Neural crest cell (in vitro differentiated cells): ENCODE measurements at places on chromosomes 13 and 19.
A peak's percentile ranks its signal among the peaks of the same experiment; 100 is the strongest.

GRCh38 chr19:46721269-46722003 lies 4.5 kb upstream of the PRKD2 start:
- no peak overlapping the region for H3K27ac ChIP-seq
- H3K4me1 ChIP-seq: peaks cover 10% of the 10 kb centered on the region
- peak overlapping the region; percentile 23 for H3K4me3 ChIP-seq
- peaks cover 2% of the 10 kb centered on the region for H3K27me3 ChIP-seq

GRCh38 chr19:15291089-15291488 lies 41.2 kb downstream of the BRD4 start:
- no peaks in the 10 kb centered on the region for H3K36me3 ChIP-seq
- H3K27me3 ChIP-seq: no peaks in the 10 kb centered on the region
- no peak overlapping the region for H3K4me3 ChIP-seq

DNA sequence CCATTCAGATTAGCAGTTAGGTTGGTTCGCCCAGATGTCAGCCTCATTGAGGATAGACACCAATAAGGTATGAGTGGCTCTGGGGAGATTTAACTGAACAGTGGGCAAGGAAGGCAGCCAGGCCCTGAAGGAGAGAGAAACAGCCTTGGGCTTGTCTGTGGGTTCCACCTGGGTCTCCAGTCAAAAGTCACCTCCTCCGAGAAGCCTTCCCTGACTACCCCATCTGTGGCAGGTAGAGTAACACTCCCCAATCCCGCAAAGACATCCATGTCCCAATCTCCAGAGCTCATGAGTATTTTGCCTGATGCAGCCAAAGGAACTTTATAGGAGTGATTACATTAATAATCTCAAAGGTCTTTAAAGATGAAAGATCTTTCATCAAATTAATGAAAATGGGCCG lies 8.0 kb upstream of the YJU2 start:
- no peak overlapping the region for H3K4me3 ChIP-seq
- H3K4me1 ChIP-seq: peaks cover 9% of the 10 kb centered on the region
- peaks cover 24% of the 10 kb centered on the region for H3K27me3 ChIP-seq
- no peak for DNase-seq
- no peaks in the 10 kb centered on the region for H3K36me3 ChIP-seq

DNA sequence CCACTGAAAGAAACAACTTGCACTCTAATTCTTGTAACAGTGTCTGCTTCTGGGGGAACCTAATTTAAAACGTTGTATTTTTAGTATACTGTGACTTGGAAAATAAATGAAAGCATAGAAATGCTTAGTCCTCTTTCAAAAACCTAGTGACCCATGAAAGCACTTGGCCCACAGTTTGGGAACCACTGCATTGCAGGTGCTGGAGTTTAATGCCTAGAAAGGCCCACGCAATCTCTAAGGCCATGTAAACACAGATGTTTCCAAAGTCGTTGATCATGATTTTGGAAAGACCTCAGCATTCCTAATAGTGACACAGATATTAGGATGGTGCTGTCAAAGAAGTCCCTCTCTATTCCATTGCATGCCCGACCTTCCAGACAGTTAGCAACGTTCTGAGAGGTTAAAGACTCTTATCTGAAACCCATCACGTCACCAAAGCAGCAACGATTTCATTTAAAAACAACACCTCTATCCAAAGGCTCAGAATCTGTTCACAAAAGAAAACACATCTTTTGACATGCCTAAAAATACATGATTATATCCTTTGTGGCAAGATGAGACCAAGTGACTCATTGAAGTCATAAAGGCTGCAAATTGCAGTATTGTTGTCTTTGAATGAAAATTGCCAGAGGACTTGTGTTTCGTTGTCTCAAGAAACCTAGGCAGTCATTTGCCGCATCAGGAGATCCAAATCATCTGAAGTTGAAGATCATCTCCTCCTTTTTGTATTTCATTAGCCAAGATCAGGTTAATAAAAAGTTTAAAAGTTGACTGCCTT lies 328.0 kb upstream of the ZNF507 start:
- no peak overlapping the region for H3K4me3 ChIP-seq
- H3K27me3 ChIP-seq: no peaks in the 10 kb centered on the region
- H3K27ac ChIP-seq: no peak overlapping the region
- no peak for DNase-seq
- H3K4me1 ChIP-seq: no peaks in the 10 kb centered on the region

- H3K4me3 ChIP-seq: no peak overlapping the region
- H3K4me1 ChIP-seq: no peaks in the 10 kb centered on the region
- no peaks in the 10 kb centered on the region for H3K27me3 ChIP-seq
- H3K36me3 ChIP-seq: peaks cover 16% of the 10 kb centered on the region
- H3K27ac ChIP-seq: no peak overlapping the region
These were observed 144.2 kb upstream of the ZNF91 start for GRCh38 chr19:23539499-23539898.

- no peak for DNase-seq
- H3K4me1 ChIP-seq: no peaks in the 10 kb centered on the region
- H3K36me3 ChIP-seq: no peaks in the 10 kb centered on the region
- H3K27me3 ChIP-seq: no peaks in the 10 kb centered on the region
- H3K27ac ChIP-seq: no peak overlapping the region
These were observed 62.6 kb downstream of the LACC1 start for GRCh38 chr13:43942286-43942685.

GRCh38 chr13:51731759-51732158 lies 72.2 kb downstream of the DHRS12 start:
- H3K4me1 ChIP-seq: peaks cover 25% of the 10 kb centered on the region
- H3K27me3 ChIP-seq: no peaks in the 10 kb centered on the region
- DNase-seq: no peak
- H3K27ac ChIP-seq: no peak overlapping the region
- no peak overlapping the region for H3K4me3 ChIP-seq

DNA sequence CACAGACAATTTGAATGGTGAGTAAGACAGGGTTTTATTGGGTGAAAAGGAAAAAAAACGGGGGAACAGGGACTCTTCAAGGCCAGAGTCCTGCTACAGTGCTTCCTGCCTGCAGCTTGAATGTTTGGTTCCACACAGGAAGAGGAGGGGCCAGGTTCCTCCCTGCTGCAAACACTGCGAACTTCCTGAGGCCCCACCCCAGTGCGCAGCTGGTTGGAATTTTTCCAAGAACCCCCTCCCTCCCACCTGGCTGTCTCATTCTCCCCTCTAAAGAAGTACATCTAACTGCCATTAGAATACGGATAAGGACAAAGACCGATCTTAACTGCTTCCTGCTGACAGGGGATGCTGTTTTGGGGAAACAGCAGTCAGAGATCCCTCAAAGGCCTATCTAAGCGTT lies 184.9 kb downstream of the GGACT start:
- no peak overlapping the region for H3K27ac ChIP-seq
- peaks cover 12% of the 10 kb centered on the region for H3K4me1 ChIP-seq
- H3K27me3 ChIP-seq: no peaks in the 10 kb centered on the region
- H3K36me3 ChIP-seq: peaks cover 54% of the 10 kb centered on the region
- H3K4me3 ChIP-seq: no peak overlapping the region

GRCh38 chr19:3659746-3660112 lies 33.1 kb upstream of the CACTIN start:
- no peak overlapping the region for H3K27ac ChIP-seq
- DNase-seq: no peak
- no peaks in the 10 kb centered on the region for H3K36me3 ChIP-seq
- H3K4me1 ChIP-seq: no peaks in the 10 kb centered on the region
- H3K4me3 ChIP-seq: no peak overlapping the region
- no peaks in the 10 kb centered on the region for H3K27me3 ChIP-seq

GRCh38 chr13:111516712-111517640 lies 196.5 kb downstream of the TEX29 start:
- H3K4me1 ChIP-seq: peaks cover 4% of the 10 kb centered on the region
- DNase-seq: no peak
- H3K4me3 ChIP-seq: no peak overlapping the region
- H3K27me3 ChIP-seq: peaks cover 7% of the 10 kb centered on the region
- no peak overlapping the region for H3K27ac ChIP-seq

DNA sequence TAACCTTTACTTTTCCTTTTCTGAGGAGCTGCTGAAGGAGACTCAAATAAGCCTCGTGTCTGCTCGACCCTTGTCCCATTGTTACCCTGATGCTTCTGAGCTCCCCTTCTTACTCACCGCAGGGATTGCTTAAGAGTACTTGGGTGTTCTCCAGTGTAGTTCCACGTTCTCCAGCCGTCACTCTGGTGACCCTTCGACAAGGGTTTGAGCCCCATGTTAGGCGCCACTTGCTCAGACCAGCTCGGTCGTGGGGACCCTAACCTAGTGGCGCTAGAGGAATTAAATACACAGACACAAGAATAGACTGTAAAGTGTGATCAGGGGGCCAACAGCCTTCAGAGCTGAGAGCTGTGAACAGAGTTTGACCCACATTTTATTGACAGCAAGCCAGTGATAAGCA lies 10.3 kb downstream of the ZNF480 start:
- no peak for DNase-seq
- no peak overlapping the region for H3K4me3 ChIP-seq
- H3K27me3 ChIP-seq: no peaks in the 10 kb centered on the region
- no peak overlapping the region for H3K27ac ChIP-seq

GRCh38 chr13:32284927-32285632 lies 30.1 kb downstream of the ZAR1L start:
- no peaks in the 10 kb centered on the region for H3K27me3 ChIP-seq
- peaks cover 28% of the 10 kb centered on the region for H3K4me1 ChIP-seq
- peak overlapping the region; percentile 1 for H3K27ac ChIP-seq
- H3K36me3 ChIP-seq: no peaks in the 10 kb centered on the region
- no peak overlapping the region for H3K4me3 ChIP-seq
- DNase-seq: no peak

- H3K4me3 ChIP-seq: no peak within 1 kb of the TSS
- no peaks in the 10 kb centered on the region for H3K4me1 ChIP-seq
- no peaks in the 10 kb centered on the region for H3K27me3 ChIP-seq
- no peak for DNase-seq
These were observed at the start of gene ZNF726 for GRCh38 chr19:23914402-23915286. TSS of gene ZNF726 (plus strand) at chr19:23914886. CDS start at chr19:23914995, 109 bp downstream.

DNA sequence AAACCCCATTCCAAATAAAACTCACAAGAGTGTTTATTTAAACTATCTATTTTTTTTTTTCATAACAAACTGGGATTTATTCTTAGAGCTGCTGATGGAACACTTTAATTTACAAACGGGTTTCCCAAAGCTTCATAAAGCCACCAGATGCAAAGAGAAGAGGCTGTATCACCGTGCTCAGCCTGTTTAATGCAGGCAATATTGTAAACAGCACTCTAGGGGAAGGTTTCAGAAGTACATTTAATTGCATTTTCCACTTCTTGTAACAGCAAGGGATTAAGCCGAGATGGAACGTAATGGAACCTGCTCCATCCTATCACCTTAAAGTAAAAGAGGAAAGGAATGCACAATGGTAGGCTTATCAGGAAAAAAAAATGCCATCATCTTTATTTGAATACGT lies 550.6 kb upstream of the ARGLU1 start:
- no peaks in the 10 kb centered on the region for H3K27me3 ChIP-seq
- H3K36me3 ChIP-seq: peaks cover 4% of the 10 kb centered on the region
- peaks cover 4% of the 10 kb centered on the region for H3K4me1 ChIP-seq
- no peak overlapping the region for H3K27ac ChIP-seq

GRCh38 chr19:17703824-17704463 lies 15.3 kb upstream of the MAP1S start:
- H3K27ac ChIP-seq: no peak overlapping the region
- H3K27me3 ChIP-seq: peaks cover 18% of the 10 kb centered on the region
- DNase-seq: peak; percentile 56

DNA sequence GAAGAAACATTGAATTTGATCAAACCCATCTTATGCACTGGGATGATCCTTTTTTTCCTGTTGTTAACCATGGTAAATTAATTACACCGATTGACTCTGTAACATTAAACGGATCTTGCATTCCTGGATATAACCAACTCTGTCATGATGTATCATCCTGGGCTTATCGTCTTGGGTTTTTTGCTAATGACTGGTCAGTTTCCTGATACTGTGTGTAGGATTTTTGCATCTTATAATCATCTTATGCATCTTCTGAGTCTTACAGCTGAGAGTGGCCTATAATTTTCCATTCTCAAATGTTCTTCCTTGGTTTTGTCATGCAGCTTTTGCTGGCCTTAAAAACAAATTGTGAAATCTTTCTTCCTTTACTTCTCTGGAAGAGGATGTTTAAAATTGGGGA lies 12.8 kb downstream of the DCUN1D2 start:
- no peak overlapping the region for H3K4me3 ChIP-seq
- peaks cover 36% of the 10 kb centered on the region for H3K36me3 ChIP-seq
- H3K4me1 ChIP-seq: no peaks in the 10 kb centered on the region
- H3K27ac ChIP-seq: no peak overlapping the region
- no peak for DNase-seq

- H3K4me1 ChIP-seq: peaks cover 40% of the 10 kb centered on the region
- H3K36me3 ChIP-seq: peaks cover 9% of the 10 kb centered on the region
- H3K4me3 ChIP-seq: no peak overlapping the region
- no peaks in the 10 kb centered on the region for H3K27me3 ChIP-seq
- no peak overlapping the region for H3K27ac ChIP-seq
- no peak for DNase-seq
These were observed 91.4 kb downstream of the ATP11A start for GRCh38 chr13:112781287-112781686.

DNA sequence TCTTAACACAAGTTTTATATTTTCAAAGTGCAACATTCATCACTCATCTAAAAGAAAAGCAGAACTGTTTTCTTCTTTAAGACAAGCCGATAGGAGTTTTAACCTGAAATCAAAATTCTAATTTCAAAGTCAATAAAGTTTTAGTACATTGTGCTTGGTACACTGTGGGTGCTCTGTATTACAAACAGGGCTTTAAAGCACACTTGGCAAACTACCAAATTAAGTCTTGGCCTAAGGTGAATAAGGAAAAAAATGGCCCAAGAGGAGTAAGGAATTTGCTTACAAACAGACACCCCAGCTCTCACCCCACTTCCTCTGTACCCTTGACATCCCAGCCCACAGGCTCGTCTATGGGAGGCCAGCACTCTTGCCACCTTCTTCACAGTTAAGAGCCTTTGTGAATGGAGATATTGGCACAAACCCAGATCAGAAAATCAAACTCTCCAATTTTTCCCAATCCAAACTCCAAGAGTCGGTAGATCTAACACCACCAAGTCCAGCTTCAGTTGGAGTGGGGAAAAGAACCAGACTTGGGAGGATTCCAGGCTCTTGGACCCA lies 66.0 kb downstream of the ABCC4 start:
- no peak for DNase-seq
- no peaks in the 10 kb centered on the region for H3K27me3 ChIP-seq
- H3K4me3 ChIP-seq: no peak overlapping the region
- peaks cover 8% of the 10 kb centered on the region for H3K36me3 ChIP-seq
- H3K27ac ChIP-seq: no peak overlapping the region

GRCh38 chr19:6232601-6233055 lies 47.1 kb downstream of the MLLT1 start:
- H3K27ac ChIP-seq: no peak overlapping the region
- H3K4me1 ChIP-seq: peaks cover 43% of the 10 kb centered on the region
- no peak overlapping the region for H3K4me3 ChIP-seq
- H3K27me3 ChIP-seq: no peaks in the 10 kb centered on the region
- peaks cover 4% of the 10 kb centered on the region for H3K36me3 ChIP-seq
- no peak for DNase-seq

DNA sequence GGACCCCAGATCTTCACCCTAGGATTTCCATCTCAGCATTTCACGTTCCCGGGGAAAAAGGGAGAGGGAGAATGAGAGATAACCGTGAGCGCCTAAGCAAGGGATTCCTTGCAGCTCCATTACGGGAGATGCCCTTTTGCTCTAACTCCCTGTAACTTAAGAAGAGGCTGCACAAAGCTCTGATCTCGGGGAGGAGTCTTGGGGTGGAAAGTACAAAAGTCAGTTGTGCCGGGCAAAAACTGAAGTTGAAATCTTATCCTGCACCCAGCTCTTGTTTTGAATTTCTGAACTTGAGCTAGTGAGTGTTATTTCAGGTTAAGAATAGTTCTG lies 256.4 kb upstream of the SOX21 start:
- peaks cover 43% of the 10 kb centered on the region for H3K27me3 ChIP-seq
- peaks cover 41% of the 10 kb centered on the region for H3K4me1 ChIP-seq
- H3K4me3 ChIP-seq: peak overlapping the region; percentile 92
- H3K27ac ChIP-seq: peak overlapping the region; percentile 60
- no peaks in the 10 kb centered on the region for H3K36me3 ChIP-seq
- DNase-seq: no peak
